ENCODE measurements at places on chromosomes 5 and 9. TPM values are rescaled to one million over a fixed set of nuclear protein-coding genes. Genes with fewer than 3 reads are reported as not detected.

Gene PCDHB16
- total RNA-seq, result 0.63 TPM

Gene CD274
- 29.0 TPM for total RNA-seq

Gene IRX4
- total RNA-seq, result not detected

Gene PDLIM4
- 15.7 TPM for total RNA-seq

Gene GARIN3
- total RNA-seq, result not detected

Gene SMIM33
- not detected for total RNA-seq

Gene BNC2
- 10.4 TPM for total RNA-seq

Gene ARSB
- 14.7 TPM for total RNA-seq

Gene FBP1
- total RNA-seq, result 0.57 TPM

Gene OTP
- not detected for total RNA-seq

Gene CSNK1A1
- 244 TPM for total RNA-seq

Gene CCNJL
- 3.2 TPM for total RNA-seq

Gene DMGDH
- 0.50 TPM for total RNA-seq

Gene BAAT
- total RNA-seq, result under 0.01 TPM

Gene TRPM6
- total RNA-seq, result 2.3 TPM

Gene FLT4
- total RNA-seq, result 78.0 TPM

Gene MACIR
- 6.0 TPM for total RNA-seq

Gene CHSY3
- total RNA-seq, result 2.6 TPM

Gene EIF4E1B
- total RNA-seq, result not detected

Gene PRLR
- total RNA-seq, result not detected

Gene CD180
- not detected for total RNA-seq

Gene RNF208
- total RNA-seq, result 0.16 TPM

Gene HSPB3
- total RNA-seq, result not detected

Gene ZNF366
- total RNA-seq, result 12.3 TPM

Gene SLC28A3
- total RNA-seq, result not detected

Gene LURAP1L
- 11.3 TPM for total RNA-seq

Gene PCDHB3
- total RNA-seq, result 1.2 TPM

Gene MAMDC4
- 6.2 TPM for total RNA-seq

Gene PTGS1
- total RNA-seq, result 5.9 TPM

Gene ARID3C
- total RNA-seq, result not detected

Gene ALG2
- 49.2 TPM for total RNA-seq

Gene ECSCR
- 281 TPM for total RNA-seq

Gene CSF1R
- not detected for total RNA-seq

Gene IRX1
- not detected for total RNA-seq

Gene SPATA31A6
- total RNA-seq, result not detected

Gene SIT1
- not detected for total RNA-seq

Gene LPAR1
- total RNA-seq, result 0.32 TPM

Gene SCGB3A1
- total RNA-seq, result 0.32 TPM

Gene ROPN1L
- 1.6 TPM for total RNA-seq

Gene TMEM215
- total RNA-seq, result not detected

Gene FAM81B
- not detected for total RNA-seq

Gene IL5
- total RNA-seq, result not detected

Gene TAF11L3
- not detected for total RNA-seq

Gene CDH18
- total RNA-seq, result not detected

Gene LCN15
- total RNA-seq, result not detected

Gene LRRC70
- 24.0 TPM for total RNA-seq

Gene SLC6A7
- total RNA-seq, result not detected

Gene PCDHB15
- total RNA-seq, result 1.2 TPM

Gene ADGRD2
- under 0.01 TPM for total RNA-seq

Gene TAF1L
- total RNA-seq, result not detected

Gene BTNL8
- not detected for total RNA-seq

Gene CAMK2A
- total RNA-seq, result not detected

Gene STPG3
- not detected for total RNA-seq

Gene BASP1
- 5.7 TPM for total RNA-seq

Data from bladder microvascular endothelial cell (primary cell).